AG08395 (cell line): ENCODE measurements at places on chromosomes 1 and 21.

DNA sequence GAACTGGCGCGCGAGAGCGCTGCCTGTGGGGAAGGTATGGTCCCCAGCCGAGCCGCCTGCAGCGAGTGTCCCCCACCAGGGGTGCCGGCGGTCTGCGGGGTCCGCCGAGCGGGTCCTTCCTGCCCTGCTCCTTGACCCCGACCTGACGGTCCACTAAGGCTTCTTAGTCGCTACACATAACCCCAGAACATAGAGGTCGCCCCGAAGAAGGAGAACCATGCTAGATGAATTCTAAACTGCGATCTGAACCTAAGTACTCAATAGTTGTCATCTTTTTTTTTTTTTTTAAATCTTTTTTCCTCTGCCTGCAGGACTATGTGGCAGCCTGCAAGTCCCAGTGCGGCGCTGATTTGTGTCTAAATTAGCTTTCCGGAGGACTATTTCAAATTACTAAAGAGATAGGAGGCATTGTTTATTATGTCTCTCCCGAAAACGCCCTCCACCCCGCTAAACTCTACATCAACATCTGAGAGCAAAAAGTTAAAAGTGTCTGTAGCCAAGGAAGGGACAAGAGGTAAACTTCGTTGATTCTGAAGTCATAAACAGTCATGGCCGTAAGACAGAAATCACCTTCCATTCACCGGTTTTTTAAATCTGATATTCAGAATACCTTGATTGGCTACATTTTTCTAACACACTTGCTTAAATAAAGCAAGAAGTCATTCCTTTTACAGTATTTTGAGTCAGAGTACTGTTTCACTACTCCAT, 476 bp downstream of the AXDND1 start:
- peak; percentile 4 for DNase-seq

GRCh38 chr1:61152469-61153105, 70.2 kb downstream of the NFIA start:
- DNase-seq: no peak

DNA sequence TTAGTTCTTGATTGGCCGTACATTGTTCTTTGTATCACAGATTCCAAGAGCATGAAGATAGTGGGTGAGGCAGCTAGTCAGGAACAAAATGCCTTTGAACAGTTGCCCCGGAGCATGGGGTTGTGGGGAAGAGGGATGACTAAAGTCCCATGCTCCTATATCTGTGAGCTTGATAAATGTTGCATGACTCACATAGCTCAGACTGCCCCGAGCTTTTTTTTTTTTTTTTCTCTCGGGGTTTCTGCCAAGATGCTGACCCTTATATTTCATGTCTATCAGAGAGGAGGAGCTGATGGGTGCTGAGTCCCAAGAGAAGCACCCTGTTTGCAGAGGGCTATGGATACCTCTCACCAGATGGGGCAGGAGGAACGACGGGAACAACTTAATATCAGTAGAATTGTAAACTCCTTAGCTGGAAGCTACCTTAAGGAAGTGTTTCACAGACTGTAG, 40.6 kb downstream of the SRRM1 start:
- DNase-seq: peak; percentile 88

DNA sequence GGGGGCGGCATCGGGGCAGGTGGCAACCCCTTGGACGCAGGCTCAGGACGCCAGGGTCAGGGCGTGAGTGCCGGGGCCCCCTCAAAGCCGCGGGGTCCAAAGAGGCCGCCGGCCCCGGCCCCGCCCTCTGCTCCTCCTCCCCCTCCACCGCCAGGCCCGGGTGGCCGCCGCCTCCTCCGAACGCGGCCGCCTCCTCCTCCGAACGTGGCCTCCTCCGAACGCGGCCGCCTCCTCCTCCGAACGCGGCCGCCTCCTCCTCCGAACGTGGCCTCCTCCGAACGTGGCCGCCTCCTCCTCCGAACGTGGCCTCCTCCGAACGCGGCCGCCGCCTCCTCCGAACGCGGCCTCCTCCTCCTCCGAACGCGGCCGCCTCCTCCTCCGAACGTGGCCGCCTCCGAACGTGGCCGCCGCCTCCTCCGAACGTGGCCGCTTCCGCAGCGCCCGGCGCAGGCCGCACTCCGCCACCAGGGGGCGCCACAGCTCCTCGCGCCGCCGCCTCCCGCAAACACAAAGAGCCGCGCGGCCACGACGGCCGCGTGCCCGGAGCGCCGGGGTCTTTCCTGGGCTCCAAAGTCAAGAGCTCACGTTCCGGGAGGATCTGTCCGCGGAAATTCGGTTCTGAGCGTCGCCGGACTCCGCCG, 19.3 kb upstream of the SAMD11 start:
- DNase-seq: peak; percentile 85

DNA sequence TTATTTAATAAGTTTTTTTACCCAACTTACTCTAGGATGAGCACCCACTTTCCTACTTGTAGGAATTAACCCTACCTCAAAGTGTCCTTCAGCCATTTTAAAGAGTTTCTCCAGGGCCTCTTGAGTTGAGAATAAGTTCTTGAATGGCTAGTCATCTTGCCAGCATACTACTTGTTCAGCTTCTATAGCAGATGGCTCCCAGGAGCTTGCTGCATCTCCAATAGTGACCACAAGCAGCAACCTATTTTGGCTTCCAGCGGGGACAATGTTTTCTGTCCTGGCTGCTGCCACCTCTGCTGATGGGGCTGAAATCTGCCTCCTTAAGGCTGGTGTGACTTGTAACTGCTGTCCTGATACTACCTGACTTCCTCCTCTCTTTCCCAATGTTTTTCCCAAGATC, 20.8 kb upstream of the PIK3R3 start:
- no peak for DNase-seq

DNA sequence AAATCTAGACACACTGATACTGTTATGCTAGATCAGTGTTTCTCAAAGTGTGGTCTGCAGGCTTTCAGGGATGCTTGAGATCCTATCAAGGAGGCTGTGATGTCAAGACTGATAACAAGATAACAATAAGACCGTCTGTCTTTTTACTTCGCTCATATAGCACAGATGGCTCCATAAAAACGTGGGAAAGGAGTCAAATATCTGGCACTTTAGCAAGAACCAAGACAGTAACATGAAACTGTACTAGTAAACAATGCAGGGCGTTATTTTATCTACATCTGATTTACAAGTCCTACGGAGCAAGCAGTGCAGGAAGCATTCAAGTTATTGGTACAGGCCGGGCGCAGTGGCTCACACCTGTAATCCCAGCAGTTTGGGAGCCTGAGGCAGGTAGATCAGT, 3.6 kb upstream of the SPRR3 start:
- no peak for DNase-seq

GRCh38 chr1:82849460-82849859, 1048.7 kb downstream of the ADGRL2 start:
- no peak for DNase-seq
